ENCODE measurements at places on chromosomes 16 and 17.

- no peak for DNase-seq
These were observed 15.5 kb upstream of the CUEDC1 start for GRCh38 chr17:57970710-57971109.

DNA sequence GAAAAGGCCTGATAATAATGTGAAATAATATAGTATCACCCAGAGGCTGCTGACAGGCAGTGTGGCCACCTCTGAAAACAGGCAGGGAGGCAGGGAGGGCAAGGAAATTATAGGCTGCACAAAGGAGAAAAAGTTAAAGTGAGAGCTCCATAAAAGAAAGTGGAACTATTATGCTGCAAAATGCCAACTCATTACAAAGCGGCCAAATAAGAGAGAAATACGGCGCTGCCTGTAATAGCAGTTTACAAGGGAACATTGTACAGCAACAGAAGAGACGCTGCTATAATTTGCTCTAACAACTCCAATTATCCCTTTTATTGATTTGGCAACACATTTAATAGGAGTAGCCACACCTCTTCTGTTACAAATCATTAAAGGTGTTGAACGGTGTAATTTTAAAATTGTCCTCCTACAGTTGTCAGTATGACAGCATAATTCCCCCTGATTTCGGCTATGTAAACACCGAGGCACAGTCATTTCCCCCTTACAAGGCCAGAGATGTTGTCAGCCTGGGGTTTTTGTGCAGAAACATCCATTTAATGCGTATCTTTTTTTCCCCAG, 120.3 kb downstream of the MRM1 start:
- DNase-seq, result no peak

DNA sequence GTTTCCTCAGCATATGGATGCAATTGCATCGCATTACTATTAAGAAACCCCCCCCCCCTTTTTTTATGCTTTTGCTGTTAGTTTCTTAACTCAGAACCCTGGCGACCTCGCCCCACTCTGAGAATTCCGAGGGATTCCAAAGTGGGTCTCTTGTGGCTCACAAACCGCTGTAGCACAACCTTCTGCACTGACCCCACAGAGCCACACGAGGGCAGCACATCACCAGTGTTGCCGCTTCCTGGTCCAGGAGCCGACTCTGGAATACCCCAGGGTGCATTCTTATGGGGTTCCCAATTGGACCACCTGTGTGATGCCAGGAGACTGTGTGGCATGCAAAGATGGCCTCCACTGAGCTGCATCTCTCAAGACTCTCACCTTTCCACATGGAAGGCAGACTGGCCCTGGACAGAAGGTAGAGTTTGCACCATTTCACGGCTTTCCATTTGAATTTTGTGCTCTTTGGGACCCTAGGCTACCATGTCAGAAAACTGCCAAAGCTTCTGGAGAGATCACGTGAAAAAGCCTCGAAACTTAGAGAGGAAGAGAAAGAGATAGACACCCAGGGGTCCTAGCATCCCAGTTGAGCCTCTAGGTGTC, 432.7 kb upstream of the ASIC2 start:
- DNase-seq, result peak; percentile 45

DNA sequence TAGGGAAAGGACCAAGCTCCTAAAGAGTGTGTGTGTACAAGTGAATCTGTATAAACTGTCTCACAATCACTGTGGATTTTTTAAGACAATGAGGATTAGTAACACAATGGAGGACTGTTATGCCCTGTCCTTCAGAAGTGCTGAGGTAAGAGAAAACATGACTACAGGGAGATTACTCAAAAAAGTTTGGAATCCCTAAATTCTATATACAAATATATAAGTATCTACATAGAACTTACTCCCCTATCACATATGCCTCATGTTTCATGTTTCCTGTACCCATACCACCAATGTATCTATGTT, 81.9 kb downstream of the STH start:
- DNase-seq, result no peak

- no peak for DNase-seq
These were observed 1.7 kb downstream of the USP43 start for GRCh38 chr17:9647014-9647413.

- DNase-seq, result no peak
These were observed 142.3 kb downstream of the ABCC12 start for GRCh38 chr16:48013491-48013901.

GRCh38 chr17:15260376-15261257, 4.5 kb downstream of the PMP22 start:
- peak; percentile 80 for DNase-seq

GRCh38 chr17:14831491-14831890, 433.6 kb downstream of the PMP22 start:
- no peak for DNase-seq

- no peak for DNase-seq
These were observed 22.9 kb downstream of the KLHDC4 start for GRCh38 chr16:87742781-87743490.

DNA sequence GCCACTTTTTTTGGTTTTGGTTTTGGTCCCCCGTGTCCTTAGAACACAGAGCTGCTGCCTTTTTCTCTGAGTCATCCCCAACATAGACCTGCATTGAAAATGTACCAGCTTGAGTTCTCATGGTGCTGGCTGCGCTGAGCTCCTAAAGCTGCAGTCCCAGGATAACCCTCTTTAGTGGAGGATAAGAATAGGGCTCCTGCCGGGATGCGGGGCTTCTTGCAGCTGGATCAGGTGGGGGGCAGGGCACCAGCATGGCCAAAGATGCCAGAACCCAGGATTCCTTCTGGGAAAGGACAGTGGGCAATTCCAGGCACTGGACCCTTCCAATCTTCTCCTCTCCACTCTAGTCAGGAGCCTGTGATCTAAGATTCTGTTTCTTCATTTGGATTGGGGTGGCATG, 8.3 kb upstream of the CLUH start:
- DNase-seq, result no peak

DNA sequence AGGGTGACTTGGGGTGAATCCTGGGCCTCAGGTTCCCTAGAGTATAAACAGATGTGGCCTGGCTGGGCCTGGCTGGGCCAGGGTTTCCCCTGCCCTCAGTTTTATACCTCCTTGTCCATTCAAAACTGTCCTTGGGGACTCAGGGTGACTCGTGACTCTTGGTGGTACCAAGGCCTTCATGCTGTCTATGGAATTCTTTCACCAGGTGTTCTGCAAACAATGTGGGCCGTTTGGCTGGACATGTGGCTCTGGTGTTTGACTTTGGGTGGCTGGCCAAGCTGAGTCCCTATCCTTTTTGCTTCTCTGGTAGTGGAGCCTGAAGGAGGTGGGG, 3.3 kb downstream of the GPT2 start:
- no peak for DNase-seq

DNA sequence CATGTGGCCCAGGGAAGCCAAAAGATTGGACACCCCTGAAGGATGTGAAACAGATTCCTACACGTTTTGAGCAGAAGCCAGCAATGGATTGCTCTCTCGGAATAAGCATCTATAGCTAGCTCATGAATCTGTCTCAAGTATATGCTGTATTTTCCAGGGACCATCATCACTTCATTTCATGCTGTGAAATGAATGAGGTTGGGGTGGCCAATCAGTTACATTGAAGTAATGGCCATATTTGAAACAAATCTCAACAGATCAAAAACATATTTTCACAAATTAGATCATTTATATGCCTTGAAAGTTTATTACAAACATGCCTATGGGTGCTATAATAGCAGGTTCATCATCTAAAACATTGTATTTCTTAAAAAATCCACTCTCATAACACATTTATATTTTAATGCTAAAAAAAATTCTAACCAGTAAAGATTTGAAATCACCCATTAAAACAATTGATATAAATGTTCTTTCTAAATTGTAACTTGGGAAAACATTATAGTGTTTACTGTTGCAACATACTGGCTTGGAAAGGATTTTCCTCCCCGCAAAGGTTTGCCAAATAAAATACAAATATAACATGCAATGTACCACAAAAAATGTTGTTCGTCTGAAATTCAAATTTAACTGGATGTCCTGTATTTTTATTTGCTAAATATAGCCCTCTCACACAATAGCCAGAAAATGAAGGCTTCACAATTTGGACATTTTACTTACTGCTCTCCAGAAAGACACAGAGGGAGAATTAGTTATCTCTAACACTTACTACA, 743.6 kb downstream of the KCNJ2 start:
- no peak for DNase-seq

GRCh38 chr16:66432429-66432828, 5.3 kb downstream of the BEAN1 start:
- DNase-seq, result no peak

DNA sequence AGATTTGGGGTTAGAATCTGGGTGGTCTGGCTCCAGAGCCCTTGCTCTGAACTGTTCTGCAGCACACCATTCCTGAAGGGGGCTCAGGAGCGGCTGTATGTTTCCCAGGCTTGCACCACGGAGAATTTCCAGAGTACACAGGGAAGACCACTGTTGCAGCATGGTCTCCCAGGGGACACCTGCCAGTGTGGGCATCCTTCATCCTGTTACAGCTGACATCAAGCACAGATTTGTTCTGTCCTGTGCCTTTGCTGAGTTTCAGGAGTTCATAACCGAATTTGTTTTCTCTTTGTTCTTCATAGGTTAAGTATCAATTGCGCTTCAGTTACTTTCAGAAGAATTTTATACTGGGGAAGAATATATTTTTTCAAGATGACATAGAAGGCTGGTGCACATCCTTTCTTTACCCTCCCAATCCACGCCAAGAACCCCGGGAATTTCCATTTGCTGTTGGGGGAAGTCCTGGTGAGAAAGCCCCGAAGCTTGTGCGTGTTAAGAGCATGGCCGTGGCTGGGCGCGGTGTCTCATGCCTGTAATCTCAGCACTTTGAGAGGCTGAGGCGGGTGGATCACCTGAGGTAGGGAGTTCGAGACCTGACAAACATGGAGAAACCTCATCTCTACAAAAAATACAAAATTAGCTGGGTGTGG, 26.3 kb upstream of the ABCA3 start:
- no peak for DNase-seq

DNA sequence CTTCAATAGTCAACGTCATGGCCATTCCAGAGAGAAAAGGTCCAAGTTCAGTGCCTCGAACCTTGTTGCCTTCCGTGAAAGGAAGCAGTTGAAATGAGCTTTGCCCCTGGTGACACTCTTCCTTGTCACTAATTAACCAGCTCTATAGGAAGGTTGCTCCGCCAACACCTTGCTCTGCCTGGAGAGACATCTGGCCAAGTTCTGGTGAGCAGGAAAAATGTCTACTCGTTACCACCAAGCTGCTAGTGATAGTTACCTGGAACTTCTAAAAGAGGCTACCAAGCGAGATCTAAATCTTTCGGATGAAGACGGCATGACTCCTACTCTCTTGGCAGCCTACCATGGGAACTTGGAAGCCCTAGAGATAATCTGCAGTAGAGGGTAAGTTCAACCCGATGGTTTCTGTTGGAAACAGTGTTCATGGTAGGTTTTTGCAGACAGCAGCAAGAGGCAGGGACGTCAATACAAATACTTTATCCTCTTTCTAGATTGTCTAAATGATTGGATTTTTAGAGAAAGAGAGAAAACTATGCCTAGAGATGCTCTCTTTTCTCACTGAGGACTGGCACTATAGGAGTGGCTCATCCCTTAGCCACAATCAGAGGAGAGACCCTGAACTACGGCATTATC, at the start of gene ANKS4B:
TSS of gene ANKS4B (plus strand) at position 179 of the 630 bp plus-strand sequence. CDS start at position 218, 39 bp downstream.
- peak; percentile 61 for DNase-seq

DNA sequence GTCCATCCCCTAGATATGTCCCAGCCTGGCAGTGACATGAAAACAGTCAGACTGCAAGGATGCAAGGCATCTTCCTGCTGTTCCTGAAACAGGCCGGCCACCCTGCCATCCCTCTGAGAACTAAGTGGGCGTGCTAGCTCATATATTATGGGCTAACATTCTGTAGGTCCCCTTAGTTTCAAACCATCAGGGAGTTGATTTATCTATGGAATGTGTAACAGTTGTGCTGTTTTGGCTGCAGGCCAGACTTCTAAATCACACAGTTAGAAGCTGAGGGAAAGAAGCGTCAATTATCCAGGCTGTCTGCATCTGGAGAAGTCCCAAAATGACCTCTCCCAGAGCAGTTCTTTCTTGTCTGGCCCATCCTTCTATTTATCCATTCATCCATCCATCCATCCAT, 102.7 kb upstream of the DNAH9 start:
- no peak for DNase-seq

DNA sequence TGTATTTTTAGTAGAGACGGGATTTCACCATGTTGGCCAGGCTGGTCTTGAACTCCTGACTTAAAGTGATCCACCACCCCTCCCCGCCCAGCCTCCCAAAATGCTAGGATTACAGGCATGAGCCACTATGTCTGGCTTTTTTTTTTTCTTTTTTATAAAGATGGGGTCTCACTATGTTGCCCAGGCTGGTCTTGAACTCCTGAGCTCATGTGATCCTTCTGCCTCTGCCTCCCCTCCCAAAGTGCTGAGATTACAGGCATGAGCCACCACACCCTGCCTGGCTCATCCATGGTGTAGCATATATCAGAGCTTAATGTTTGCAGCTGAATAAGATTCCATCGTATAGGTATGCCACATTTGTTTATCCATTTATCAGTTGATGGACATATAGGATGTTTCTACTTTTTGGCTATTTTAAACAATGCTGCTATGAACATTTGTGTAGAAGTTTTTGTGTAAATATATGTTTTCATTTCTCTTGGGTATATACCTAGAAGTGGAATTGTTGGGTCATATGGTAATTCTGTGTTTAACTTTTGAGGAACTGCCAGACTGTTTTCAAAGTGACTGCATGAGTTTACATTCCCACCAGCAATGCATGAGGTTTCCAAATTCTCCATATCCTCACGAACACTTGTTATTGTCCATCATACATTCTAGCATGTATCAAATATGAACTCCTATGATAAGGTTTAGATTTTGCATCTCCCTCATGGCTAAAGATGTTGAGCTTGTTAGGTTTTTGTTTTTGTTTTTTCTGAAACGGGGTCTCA, 55.7 kb upstream of the HAS3 start:
- DNase-seq, result no peak

DNA sequence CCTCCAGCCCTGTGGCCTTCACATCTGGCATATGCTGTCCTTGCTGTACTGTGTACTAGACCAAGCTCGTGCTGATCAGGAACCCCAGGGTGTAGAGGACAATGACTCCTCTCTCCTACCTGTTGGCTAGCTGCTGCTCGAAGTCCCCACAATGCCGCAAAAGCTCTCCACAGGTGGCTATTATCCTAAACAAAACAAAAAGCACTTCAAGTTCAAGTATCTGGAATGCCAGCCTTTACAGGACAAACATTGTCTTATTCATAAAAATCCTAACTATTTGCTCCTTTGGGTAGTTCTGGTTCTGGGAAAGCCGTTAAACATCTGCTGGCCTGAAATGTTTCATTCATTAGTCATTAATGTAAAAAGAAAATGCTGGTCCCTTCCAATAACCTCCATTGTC, 42.8 kb downstream of the COG7 start:
- DNase-seq, result no peak

GRCh38 chr17:55737976-55738501, 12.8 kb upstream of the PCTP start:
- DNase-seq, result no peak

GRCh38 chr17:6035801-6036394, 34.3 kb upstream of the WSCD1 start:
- DNase-seq, result no peak

GRCh38 chr17:6753006-6753445, 2.8 kb upstream of the XAF1 start:
- DNase-seq, result no peak

- no peak for DNase-seq
These were observed at the start of gene ASPA for GRCh38 chr17:3475812-3476610. Gene ASPA (plus strand): TSS chr17:3475997. CDS start chr17:3476160, 163 bp downstream.

- no peak for DNase-seq
These were observed 18.5 kb downstream of the MRPL45 start for GRCh38 chr17:38315497-38315896.

All from HuH-7 (cell line).